ENCODE measurements at places on chromosomes 12 and 14. TPM values are rescaled to one million over a fixed set of nuclear protein-coding genes. Genes with fewer than 3 reads are reported as not detected.
A peak's percentile ranks its signal among the peaks of the same experiment; 100 is the strongest.

- no peaks in the 10 kb centered on the region for H3K36me3 ChIP-seq
- no peak for DNase-seq
- H3K4me1 ChIP-seq = no peaks in the 10 kb centered on the region
These were observed 26.4 kb upstream of the NOS1 start for GRCh38 chr12:117387832-117388231.

- H3K36me3 ChIP-seq = no peaks in the 10 kb centered on the region
- peaks cover 10% of the 10 kb centered on the region for H3K4me1 ChIP-seq
- H3K27ac ChIP-seq = no peak overlapping the region
- no peak for DNase-seq
- no peaks in the 10 kb centered on the region for H3K27me3 ChIP-seq
- H3K4me3 ChIP-seq = no peak overlapping the region
These were observed 1210.8 kb downstream of the GALC start for GRCh38 chr14:86782092-86782580.

- no peak for DNase-seq
- no peak overlapping the region for H3K27ac ChIP-seq
- H3K4me3 ChIP-seq = no peak overlapping the region
- H3K27me3 ChIP-seq = peaks cover 13% of the 10 kb centered on the region
- peaks cover 2% of the 10 kb centered on the region for H3K36me3 ChIP-seq
- H3K4me1 ChIP-seq = peaks cover 15% of the 10 kb centered on the region
These were observed 2.0 kb downstream of the TEX52 start for GRCh38 chr12:2854669-2855453.

- peaks cover 7% of the 10 kb centered on the region for H3K36me3 ChIP-seq
- H3K27ac ChIP-seq = no peak overlapping the region
- H3K27me3 ChIP-seq = no peaks in the 10 kb centered on the region
- DNase-seq = no peak
These were observed 12.0 kb upstream of the SLC2A14 start for GRCh38 chr12:7884689-7885088.

DNA sequence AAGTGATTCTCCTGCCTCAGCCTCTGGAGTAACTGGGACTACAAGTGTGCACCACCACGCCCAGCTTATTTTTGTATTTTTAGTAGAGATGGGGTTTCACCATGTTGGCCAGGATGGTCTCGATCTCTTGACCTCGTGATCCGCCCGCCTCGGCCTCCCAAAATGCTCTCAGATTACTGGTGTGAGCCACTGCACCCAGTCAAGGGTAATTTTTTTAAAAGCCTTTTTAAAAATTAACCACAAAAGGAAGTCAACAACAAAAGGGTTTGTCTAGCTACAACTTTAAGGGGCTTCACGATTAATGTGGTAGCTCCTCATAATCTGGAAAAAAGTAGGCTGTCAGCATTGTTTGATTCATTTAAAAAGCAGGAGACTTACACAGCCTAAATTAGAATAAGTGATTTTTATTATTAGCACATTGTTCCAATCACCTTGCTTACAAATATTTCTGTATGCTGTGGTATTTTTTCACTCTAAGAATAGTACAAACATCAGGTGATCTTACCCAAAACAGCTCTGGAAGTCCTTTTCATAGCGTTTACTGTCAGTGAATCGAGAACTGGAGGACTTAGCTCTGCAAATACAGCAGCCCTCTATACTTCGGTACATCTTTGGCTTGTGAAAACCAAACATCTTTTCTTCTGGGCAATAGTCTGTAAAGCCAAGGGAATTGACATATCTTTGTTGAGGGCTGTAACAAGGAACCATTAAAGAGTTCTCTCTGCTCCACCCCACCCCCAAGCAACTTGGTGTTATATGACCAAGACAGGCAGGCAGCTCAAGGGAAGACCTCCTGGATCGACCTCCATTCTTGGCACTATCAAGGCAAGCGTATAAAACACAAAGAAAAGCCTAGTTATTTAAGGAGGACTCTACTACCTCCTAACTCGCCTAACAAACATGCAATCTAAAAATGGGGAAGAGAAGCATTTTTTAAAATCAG lies 28.1 kb downstream of the SINHCAF start:
- no peaks in the 10 kb centered on the region for H3K27me3 ChIP-seq
- H3K4me3 ChIP-seq = no peak overlapping the region
- H3K36me3 ChIP-seq = peaks cover 47% of the 10 kb centered on the region
- no peak for DNase-seq
- H3K27ac ChIP-seq = peak overlapping the region; percentile 49
- H3K4me1 ChIP-seq = peaks cover 39% of the 10 kb centered on the region

DNA sequence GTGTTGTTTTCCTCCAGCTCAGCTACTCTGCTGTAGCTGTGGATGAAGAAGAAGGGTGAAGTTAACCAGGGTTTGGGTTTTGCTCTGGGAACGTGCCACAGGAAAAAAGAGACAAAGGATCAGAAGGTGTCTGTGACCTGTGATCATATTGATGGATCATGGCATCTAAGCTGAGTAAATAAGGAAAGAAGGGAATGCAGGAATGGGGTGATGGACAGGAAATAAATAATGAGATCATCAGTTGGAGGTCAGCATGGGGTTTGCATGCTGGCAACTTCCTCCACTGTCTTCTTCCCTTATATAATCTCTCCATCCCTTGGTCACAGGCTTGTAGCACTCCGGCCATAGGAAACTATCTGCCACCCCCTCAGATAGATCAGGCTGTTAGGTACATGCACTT lies 430.3 kb upstream of the PDE3A start:
- no peaks in the 10 kb centered on the region for H3K27me3 ChIP-seq
- H3K27ac ChIP-seq = no peak overlapping the region
- no peak overlapping the region for H3K4me3 ChIP-seq
- H3K36me3 ChIP-seq = no peaks in the 10 kb centered on the region
- H3K4me1 ChIP-seq = peaks cover 5% of the 10 kb centered on the region
- DNase-seq = no peak

- no peaks in the 10 kb centered on the region for H3K27me3 ChIP-seq
- no peak for DNase-seq
- H3K27ac ChIP-seq = no peak overlapping the region
- no peaks in the 10 kb centered on the region for H3K36me3 ChIP-seq
These were observed 339.0 kb downstream of the FUT8 start for GRCh38 chr14:65751510-65751909.

- peaks cover 45% of the 10 kb centered on the region for H3K27me3 ChIP-seq
- peaks cover 2% of the 10 kb centered on the region for H3K4me1 ChIP-seq
- DNase-seq = no peak
- no peaks in the 10 kb centered on the region for H3K36me3 ChIP-seq
These were observed 5.9 kb upstream of the TUNAR start for GRCh38 chr14:95870772-95871171.

GRCh38 chr14:59631237-59631636 lies 54.6 kb upstream of the CCDC175 start:
- H3K27me3 ChIP-seq = peaks cover 26% of the 10 kb centered on the region
- peaks cover 28% of the 10 kb centered on the region for H3K4me1 ChIP-seq
- H3K36me3 ChIP-seq = peaks cover 2% of the 10 kb centered on the region
- no peak overlapping the region for H3K27ac ChIP-seq
- no peak for DNase-seq

GRCh38 chr12:66851134-66851533 lies 172.3 kb upstream of the GRIP1 start:
- H3K27me3 ChIP-seq = no peaks in the 10 kb centered on the region
- no peak overlapping the region for H3K4me3 ChIP-seq
- no peak for DNase-seq
- no peaks in the 10 kb centered on the region for H3K4me1 ChIP-seq
- H3K27ac ChIP-seq = no peak overlapping the region

DNA sequence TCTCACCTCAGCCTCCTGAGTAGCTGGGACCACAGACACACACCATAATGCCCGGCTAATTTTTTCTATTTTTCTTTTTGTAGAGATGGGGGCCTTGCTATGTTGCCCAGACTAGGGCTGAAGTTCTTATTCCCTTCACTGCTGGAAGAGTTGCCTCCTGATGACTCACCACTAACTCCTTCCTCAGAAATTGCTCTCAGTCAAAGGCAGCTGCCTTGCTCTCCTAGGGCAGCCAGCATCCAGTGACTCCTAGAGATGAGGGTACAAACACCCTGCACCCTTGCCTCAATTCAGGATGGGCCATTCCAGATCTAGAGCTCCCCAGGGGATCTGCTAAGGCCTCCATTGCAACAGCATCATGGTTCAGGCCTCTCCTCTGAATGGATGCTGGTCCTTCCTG lies 54.0 kb upstream of the RASSF8 start:
- H3K4me3 ChIP-seq = no peak overlapping the region
- no peak overlapping the region for H3K27ac ChIP-seq
- no peaks in the 10 kb centered on the region for H3K36me3 ChIP-seq

DNA sequence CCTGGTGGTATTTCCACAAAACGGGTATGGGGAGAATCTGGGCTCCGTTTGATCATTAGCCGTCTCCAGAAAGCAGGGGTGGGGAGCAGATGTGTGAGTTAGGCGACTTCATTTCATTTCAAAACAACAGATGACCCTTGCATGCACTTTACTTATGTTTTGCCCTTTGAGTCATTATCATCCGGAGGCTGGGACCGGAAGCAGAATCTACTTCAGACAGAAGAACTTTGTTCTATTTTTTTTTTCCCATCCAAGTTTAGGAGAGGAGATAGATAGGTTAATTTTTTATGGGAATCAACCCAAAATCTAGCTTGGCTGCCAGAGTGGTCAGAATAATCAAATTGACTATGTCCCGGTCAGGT lies 31.3 kb upstream of the CMAS start:
- H3K36me3 ChIP-seq = no peaks in the 10 kb centered on the region
- no peak overlapping the region for H3K27ac ChIP-seq
- H3K27me3 ChIP-seq = no peaks in the 10 kb centered on the region
- H3K4me1 ChIP-seq = no peaks in the 10 kb centered on the region

DNA sequence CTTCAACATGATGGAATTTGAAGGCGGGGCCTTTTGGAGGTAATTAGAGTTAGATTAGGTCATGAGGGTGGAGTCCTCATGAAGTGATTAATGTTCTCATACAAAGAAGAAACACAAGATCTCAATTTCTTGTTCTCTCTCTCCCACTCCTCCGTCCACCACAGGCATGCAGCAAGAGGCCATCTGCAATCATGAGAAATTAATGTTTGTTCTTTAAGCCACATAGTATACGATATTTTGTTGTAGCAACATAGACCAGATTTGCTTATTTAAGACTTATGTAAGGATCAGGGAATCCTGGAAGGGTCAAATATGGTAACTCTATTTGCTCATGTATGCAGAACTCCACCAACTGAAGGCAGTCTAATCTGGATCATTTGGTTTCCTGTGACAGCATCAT lies 429.0 kb downstream of the LRIG3 start:
- H3K27me3 ChIP-seq = no peaks in the 10 kb centered on the region
- DNase-seq = no peak
- peaks cover 17% of the 10 kb centered on the region for H3K4me1 ChIP-seq
- no peak overlapping the region for H3K27ac ChIP-seq
- no peak overlapping the region for H3K4me3 ChIP-seq

DNA sequence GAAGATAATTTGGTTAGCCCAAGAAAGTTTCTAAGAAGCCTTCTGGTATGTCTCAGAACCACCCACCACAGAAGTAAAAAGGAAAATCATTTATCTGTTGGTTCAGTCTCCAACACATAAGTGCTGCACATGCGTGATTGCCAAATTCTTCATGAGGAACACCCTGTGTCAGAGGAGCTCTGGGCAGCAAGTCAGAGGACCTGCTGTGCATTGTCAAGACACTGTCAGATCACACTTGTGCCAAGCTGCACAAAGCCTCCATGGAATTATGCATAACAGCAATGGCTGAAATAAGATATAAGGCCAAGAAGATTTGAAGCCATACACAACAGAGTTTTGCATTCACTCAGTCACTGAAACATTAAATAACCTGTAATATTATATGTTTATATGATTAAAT lies 1304.7 kb upstream of the FLRT2 start:
- no peak overlapping the region for H3K27ac ChIP-seq
- no peak overlapping the region for H3K4me3 ChIP-seq
- H3K4me1 ChIP-seq = peaks cover 4% of the 10 kb centered on the region
- no peaks in the 10 kb centered on the region for H3K36me3 ChIP-seq
- DNase-seq = no peak

GRCh38 chr12:117202556-117202955 lies 12.3 kb upstream of the FBXO21 start:
- H3K36me3 ChIP-seq = no peaks in the 10 kb centered on the region
- H3K4me1 ChIP-seq = no peaks in the 10 kb centered on the region
- no peak for DNase-seq
- peaks cover 14% of the 10 kb centered on the region for H3K27me3 ChIP-seq
- no peak overlapping the region for H3K27ac ChIP-seq

GRCh38 chr14:58639842-58640484 lies 2.2 kb downstream of the DACT1 start:
- peak overlapping the region; percentile 76 for H3K27ac ChIP-seq
- H3K36me3 ChIP-seq = peaks cover 4% of the 10 kb centered on the region
- peak overlapping the region; percentile 85 for H3K4me3 ChIP-seq
- DNase-seq = no peak

GRCh38 chr12:96701856-96702255 lies 205.2 kb upstream of the NEDD1 start:
- H3K4me3 ChIP-seq = no peak overlapping the region
- no peak overlapping the region for H3K27ac ChIP-seq
- peaks cover 2% of the 10 kb centered on the region for H3K4me1 ChIP-seq
- no peaks in the 10 kb centered on the region for H3K36me3 ChIP-seq
- H3K27me3 ChIP-seq = no peaks in the 10 kb centered on the region

- peaks cover 13% of the 10 kb centered on the region for H3K4me1 ChIP-seq
- peaks cover 20% of the 10 kb centered on the region for H3K36me3 ChIP-seq
- no peak for DNase-seq
- H3K4me3 ChIP-seq = no peak overlapping the region
These were observed 106.1 kb downstream of the PDE3A start for GRCh38 chr12:20474443-20474842.

GRCh38 chr14:81200054-81200453 lies 20.7 kb downstream of the GTF2A1 start:
- no peak for DNase-seq
- no peaks in the 10 kb centered on the region for H3K27me3 ChIP-seq
- no peaks in the 10 kb centered on the region for H3K4me1 ChIP-seq
- peaks cover 22% of the 10 kb centered on the region for H3K36me3 ChIP-seq
- H3K4me3 ChIP-seq = no peak overlapping the region

DNA sequence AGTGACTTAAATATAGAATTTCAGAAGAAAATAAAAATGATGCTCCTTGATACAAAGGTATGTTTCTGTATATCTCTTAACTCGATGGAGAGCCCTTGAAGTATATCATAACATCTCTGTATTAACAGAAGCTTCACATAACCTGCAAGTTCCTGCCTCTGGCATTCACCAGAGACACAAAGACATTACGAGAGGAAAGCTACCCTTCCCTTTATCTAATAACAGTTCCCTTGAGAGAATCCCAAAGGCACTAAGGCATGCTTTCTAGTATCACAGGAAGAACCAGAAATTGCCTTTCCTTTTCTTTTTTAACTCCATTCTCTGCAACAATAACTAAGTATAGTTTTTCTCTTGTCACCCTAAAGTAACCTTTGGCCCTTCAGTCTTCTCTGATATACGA lies 164.5 kb downstream of the MGAT4C start:
- no peaks in the 10 kb centered on the region for H3K4me1 ChIP-seq
- DNase-seq = no peak
- H3K4me3 ChIP-seq = no peak overlapping the region
- no peak overlapping the region for H3K27ac ChIP-seq
- no peaks in the 10 kb centered on the region for H3K27me3 ChIP-seq
- H3K36me3 ChIP-seq = no peaks in the 10 kb centered on the region

BIN2 gene
- not detected for total RNA-seq

OAS2 gene
- total RNA-seq = not detected

SLC6A12 gene
- 3.1 TPM for total RNA-seq

KERA gene
- not detected for total RNA-seq

AKAP5 gene
- 1.1 TPM for total RNA-seq

FAM161B gene
- 3.4 TPM for total RNA-seq

IQSEC3 gene
- total RNA-seq = 2.5 TPM

BCL2L2 gene
- 23.7 TPM for total RNA-seq

CLEC2D gene
- 23.5 TPM for total RNA-seq

EXOC3L4 gene
- 28.4 TPM for total RNA-seq

CFAP251 gene
- total RNA-seq = 8.9 TPM

ZNF891 gene
- total RNA-seq = 6.8 TPM

EIF2S3B gene
- 1.8 TPM for total RNA-seq

DLGAP5 gene
- total RNA-seq = 32.9 TPM

All from progenitor cell of endocrine pancreas (in vitro differentiated cells).